ENCODE measurements at places on chromosomes 1 and 21.

GRCh38 chr1:188669728-188670382, 1807.8 kb downstream of the BRINP3 start:
- DNase-seq: no peak

DNA sequence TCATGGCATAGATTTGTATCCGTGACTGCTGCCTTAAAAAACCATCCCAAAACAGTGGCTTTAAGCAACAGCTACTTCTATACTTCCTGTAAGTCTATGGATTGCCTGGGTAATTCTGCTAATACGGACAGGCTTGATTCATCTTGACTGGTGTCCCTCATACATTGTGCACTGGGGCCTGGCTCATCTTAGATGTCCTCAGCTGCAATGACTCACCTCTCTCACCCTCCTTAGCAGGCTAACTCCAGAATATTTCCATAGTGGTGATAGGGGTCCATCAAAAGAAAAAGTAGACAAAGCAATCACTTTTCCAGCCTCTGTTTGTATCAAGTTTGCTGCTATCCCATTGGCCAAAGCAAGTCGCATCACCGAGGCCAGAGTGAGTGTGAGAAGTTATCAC, 409.1 kb upstream of the KAZN start:
- no peak for DNase-seq

- DNase-seq: no peak
Observed at GRCh38 chr1:41161846-41162245, 80.3 kb downstream of the SCMH1 start.

DNA sequence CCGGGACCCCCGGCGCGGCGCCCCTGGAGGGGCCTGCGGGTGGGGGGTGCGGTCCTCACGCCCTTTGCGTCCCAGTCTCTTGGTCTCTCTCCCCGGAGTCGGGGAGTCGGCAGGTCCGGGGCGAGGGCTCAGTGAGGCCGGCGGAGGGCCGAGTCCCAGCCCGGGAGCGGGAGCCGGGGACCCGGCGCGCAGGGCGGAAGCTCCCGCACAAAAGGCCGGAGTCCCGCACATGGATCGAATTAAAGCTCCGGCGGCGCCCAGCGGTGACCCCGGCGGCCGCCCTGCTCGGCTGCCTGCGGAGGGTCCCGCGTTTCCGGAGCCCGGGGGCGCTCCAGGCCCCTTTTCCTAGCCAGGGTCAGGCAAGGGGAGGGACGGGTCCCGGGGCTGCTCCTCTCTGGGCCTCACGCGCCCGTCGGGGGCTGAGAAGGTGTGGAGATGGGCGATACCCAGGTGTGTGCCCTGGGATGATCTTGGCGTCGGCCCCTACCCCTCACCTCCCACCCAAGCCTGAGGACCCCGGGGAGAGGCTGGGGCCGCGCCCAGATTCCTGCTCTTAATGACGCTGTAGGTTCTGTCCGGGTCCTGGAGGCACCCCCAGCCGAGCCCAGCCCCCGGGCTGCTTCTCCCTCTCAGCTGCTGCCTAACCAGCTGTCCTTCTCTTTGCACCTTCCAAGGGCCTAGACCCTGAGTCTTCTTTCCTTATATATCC, 512 bp downstream of the FBLIM1 start:
- DNase-seq: no peak

- DNase-seq: no peak
Observed at GRCh38 chr1:5509664-5510452, 482.4 kb downstream of the NPHP4 start.

DNA sequence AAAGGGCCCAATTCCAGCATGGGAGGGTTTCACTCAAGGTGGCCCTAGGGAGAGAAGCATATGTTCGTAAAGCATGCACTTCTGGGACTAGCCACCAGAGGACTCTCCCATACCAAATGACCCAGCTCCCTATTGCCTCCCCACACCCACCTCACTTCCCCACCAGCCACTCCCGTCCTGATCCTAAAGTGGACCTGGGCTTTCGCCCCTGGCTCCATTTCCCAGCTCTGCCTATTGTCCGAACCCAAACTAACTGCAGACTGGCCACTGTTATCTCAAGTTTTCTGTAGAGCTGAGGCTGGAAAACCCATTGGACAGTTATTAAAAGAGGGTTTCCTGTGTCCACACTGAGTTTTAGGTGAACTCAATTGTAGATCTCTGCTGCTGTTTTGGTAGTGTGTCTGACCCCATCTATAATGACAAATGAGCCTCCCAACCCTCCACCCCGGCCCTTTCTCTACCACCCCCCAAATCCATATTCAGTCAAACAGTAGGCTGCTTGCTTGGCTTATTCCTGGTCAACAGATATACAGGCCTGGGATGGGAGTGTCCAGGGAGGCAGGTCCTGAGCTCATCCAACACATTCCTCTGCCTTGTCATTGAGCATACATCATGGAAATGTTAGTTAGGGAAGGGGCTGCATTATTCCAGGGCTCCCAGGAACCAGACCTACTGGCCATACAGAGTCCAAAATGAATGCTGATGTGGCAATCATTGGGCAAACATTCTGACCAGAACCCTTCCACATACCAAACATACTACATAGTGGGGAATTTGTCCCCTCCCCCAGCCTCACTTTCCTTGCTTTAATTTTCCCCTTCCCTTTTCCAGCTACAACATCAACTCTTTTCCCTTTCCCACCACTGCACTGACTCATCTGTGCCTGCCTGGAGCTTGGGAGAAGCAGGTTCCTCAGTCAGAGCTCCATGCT, 59.2 kb downstream of the ABCA4 start:
- DNase-seq: no peak

GRCh38 chr1:37622131-37622530, 12.6 kb downstream of the RSPO1 start:
- DNase-seq: no peak

- no peak for DNase-seq
Observed at GRCh38 chr1:145927916-145928643, 796 bp upstream of the RBM8A start.

- DNase-seq: no peak
Observed at GRCh38 chr1:214379236-214379970, 98.4 kb downstream of the SMYD2 start.

DNA sequence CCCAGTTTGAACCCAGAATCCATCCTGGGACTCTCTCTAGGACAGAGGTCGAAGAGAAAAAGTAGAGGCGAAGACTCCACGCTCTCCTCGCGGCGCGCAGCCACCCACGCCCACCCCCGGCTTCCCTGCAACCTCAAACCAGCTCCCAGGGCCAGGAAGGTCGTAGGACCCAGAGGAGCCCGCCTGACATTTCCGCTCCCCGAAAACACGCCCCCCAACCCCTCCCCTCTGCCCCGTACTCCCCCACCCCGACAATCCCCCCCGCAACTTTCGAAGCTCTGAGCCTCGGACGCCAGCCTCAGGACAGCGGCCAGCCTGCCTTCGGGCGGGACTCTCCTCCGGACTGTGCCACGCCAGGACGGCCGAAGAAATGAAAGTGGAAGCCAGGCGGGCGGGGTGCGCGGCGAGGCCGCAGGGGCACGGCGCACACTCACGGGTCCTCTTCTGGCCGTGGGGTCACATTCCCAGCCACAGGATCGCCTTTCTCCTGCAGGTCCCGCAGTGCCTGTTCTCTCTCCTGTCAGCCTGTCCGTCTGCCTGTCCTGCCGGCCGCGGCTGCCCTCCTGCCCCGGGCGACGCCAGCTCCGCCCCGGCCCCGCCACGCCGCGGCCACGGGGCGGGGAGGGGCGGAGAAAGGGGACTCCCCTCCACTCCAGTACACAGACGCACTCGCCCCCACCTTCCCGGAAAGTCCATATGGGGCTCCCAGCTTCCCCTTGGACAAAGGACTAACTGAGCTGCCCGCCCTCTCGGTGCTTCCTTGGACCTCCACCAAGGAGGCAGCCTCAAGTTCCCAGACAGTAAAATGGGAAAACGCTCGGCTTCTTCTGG, at the start of gene MOB3C:
MOB3C (minus strand) TSS at position 535 of the 831 bp plus-strand sequence. CDS start 3,490 bp downstream, outside the sequence.
- DNase-seq: no peak

DNA sequence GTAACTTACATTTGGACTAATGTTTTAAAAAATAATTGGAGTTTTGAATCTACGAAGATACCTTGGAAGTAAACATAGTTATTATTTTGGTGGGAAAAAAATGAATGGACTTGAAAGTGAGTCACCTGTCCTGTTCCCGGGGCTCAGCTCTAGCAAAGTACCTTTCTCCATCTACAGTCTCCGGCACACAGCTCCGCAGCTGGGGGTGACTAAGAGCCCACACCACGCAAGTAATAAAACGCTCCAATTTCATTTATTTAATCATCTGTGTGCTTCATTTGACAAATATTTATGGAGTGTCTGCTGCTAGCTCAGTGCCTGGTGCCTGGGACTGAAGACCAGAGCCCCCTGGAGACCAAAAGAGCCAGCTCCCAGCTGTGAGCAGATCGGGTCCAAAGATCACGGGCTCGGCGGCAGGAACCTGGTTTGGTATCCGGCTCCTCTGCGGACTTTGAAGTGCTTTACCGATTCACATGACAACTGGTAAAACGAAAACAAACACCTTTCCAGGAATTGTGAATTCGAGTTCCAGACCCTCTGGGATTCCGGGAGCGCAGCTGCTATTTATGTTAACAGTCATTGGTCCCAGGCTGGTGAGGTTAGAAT, 1.7 kb upstream of the RIPK4 start:
- peak; percentile 34 for DNase-seq

GRCh38 chr1:163472651-163473248, 151.0 kb downstream of the NUF2 start:
- no peak for DNase-seq

DNA sequence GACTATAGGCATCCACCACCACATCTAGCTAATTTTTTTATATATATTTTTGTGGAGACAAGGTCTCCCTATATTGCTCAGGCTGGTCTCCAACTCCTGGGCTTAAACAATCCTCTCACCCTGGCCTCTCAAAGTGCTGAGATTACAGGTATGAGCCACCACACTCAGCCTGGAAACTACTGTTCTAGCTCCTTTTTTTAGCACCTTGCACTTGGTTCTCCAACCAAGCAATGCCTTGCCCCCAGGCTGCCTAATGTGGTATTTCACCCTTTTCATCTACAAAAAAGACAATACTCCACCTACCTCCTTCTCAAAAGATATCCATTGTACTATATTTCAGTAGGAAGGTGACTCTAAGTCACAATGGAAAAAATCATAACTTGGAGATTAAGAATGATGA, 6.7 kb downstream of the ARNT start:
- DNase-seq: no peak

DNA sequence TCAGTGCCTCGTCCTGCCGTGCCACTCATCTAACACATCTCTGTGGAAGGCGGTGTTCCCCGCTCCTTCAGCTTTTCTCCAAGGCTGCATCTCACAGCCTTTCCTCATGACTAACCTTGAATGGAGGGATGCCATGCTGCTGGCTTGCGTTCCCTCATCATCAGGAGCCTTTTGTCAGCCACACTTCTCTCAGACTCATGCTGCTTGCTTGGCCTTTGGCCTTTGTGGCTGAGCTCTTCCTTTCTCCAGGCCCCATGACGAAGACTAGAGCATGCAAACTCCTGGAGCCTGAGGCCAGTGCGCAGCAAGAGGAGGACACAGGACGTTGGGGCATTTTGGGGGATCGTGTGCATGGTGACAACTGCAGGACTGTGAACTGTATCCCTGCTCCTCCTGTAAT, 70.8 kb downstream of the SYT2 start:
- no peak for DNase-seq

- DNase-seq: peak; percentile 77
Observed at GRCh38 chr1:210597555-210598134, 268.9 kb downstream of the HHAT start.

GRCh38 chr1:12078575-12078937, 15.5 kb downstream of the TNFRSF8 start:
- no peak for DNase-seq

- no peak for DNase-seq
Observed at GRCh38 chr1:38549191-38549590, 310.4 kb downstream of the RRAGC start.

DNA sequence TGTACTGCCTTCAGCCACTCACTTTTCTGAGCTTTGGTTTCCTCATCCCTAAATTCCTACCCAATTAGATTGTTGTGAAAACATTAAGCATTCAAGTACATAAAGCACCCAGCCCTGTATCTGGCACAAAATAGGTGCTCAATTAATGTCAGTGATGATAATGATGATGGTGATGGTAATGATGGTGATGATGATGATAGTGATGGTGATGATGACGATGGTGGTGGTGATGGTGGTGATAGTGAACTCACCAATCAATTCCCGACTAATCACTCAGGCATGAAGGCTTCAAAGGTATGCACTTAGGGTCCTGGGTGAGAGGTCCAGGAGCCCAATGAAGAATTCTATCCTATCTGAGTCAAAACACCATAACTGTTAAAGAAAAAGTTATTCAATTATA, 383.5 kb downstream of the MATN1 start:
- DNase-seq: no peak

- peak; percentile 88 for DNase-seq
Observed at GRCh38 chr1:115782571-115783281, 14.2 kb upstream of the CASQ2 start.

DNA sequence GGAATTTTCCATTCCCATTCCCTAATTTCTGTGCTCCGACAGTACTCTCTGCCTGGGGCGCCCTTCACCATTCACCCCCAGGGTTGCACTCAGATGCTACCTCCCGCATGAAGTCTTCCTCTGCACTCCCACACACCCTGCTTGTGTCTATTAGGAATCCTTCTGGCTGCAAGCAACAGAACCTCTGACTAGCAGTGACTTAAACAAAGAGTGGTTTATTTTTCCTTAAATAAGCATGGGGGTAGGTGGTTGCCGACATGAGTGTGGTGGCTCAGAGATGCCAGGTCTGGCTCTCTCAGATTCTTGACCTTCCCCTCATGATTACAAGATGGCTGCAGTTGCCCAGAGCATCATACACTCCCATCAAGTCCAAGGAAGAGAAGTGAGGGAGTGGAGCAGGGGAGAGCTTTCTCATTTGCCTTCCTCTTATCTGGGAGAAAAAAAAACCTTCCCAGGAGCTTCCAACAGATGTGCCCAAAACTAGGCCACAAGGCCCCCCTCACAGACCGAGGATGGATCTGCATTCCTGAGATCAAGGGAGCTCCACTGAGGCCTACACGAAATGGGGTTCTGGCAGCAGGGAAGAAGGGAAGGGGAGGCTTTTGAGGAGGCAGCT, 49.6 kb upstream of the LBR start:
- DNase-seq: no peak

- DNase-seq: no peak
Observed at GRCh38 chr1:205435578-205436573, 14.0 kb upstream of the LEMD1 start.

DNA sequence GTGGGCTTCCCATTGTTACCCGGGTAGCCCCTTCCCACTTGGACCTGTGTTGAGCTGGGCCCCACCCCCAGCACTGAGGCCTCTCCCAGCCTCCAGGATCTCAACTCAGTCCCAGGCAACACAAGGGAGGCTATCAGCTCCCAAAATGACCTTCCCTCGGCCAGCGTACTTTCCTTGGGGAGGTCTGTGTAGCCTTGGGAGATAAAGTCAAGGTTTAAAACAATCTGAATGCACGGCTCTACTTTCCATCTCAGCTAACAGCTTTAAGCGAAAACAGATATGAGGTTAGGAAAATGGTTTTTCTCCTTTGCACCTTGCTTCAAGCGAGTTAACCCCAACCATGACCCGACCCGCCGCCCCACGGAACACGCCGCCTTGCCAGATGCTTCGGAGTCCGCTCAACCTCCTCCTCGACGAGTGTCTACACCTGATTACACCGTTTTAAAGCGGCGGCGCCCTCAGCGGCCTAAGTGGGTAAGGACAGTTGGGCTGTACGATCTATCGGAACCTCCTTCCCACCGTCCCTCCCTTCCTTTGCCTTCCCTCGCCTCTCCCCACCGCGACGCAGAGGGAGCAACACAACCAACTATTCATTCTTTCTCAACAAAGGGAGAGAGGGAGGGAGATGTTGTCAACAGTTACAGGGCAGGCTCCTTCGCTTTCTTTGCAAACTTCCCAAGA, 1.1 kb downstream of the BCAR3 start:
- DNase-seq: peak; percentile 65

Measured in non-pigmented ciliary epithelial cell (primary cell).